ENCODE measurements at places on chromosomes 16 and 17. TPM values are rescaled to one million over a fixed set of nuclear protein-coding genes. Genes with fewer than 3 reads are reported as not detected.
A peak's percentile ranks its signal among the peaks of the same experiment; 100 is the strongest.

DNA sequence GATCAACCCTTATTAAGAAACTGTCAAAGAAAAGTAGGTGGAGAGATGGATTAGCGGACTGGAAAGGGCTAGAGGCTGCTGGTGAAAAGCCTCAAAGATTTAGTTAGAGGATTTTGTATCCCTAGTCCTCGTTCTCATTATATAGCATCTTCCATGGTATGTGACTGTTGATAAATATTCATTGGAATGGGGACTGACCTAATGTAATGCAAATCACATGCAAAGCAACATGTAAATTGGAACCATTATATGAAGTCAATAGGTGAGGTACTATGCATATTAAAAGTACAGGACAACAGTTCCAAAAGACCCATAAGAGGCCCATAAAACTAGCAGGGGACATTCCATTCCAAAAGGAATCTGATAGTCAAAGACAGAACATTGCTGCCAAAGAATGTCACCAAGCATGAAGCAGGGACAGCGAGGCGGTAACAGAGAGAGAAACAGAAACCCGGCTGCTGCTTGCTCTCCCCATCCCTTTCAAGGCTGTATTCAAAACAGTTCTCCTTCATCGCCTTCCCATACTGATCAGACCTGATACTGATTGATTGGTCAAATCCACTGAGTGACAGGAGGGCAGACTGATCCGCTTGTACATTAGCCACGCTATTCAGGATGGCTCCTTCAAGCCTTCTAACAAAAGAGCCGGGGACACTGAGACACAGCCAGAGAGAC is 44.5 kb downstream of the SOX9 start:
- H3K4me3 ChIP-seq: no peak overlapping the region
- H3K36me3 ChIP-seq: no peaks in the 10 kb centered on the region
- H3K4me1 ChIP-seq: no peaks in the 10 kb centered on the region
- DNase-seq: no peak
- no peak overlapping the region for H3K27ac ChIP-seq
- H3K27me3 ChIP-seq: no peaks in the 10 kb centered on the region

TP53TG3 gene
- not detected for total RNA-seq

DNA sequence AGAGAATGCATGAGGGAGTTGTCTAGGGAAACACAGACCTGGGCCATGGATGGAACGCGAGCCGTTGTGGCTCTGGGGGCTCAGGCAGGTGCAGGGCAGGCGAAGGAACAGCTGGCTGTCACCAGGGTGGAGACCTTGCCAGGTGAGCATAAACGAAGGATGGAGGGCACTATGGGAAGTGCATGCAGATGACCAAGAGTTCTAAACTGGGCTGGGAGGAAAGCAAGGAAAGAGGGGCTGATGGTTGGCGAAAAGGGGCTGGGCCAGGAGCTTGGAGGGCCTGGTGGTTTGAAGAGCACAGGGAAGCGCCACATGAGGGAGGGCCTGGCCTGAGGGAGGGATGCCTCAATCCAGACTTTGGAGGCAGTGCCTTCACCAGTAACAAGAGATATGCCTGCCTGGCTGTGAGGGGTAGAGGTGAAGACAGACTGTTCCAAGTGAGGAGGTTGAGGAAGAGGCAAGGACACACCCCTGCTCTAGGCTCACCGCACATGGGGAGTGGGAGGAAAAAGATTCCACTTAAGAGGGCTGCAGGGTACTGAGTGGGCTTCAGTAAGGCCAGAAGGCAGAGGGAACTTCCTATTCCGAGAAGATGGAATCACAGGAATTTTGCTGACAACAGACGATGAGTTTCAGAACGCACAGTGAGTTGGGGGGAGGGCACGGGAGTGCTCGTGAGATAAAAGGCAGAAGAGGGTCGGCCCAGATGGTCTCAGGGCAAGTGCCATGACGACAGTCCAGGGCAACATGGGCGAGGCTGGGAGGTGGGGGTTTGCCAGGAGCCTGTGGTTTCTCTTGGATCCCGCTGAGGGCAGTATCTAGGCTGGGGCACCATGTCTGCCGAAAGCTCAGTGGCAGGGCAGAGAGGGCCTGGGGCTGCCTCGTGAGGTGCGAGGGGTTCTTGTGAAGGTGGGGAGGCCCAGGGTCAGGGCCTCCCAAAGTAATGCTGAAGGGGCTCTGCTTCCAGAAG is 20.6 kb downstream of the B9D1 start:
- no peaks in the 10 kb centered on the region for H3K36me3 ChIP-seq
- DNase-seq: no peak
- no peaks in the 10 kb centered on the region for H3K4me1 ChIP-seq
- no peak overlapping the region for H3K4me3 ChIP-seq
- H3K27me3 ChIP-seq: peaks cover 13% of the 10 kb centered on the region

CDRT15L2 gene
- total RNA-seq: not detected

- H3K27me3 ChIP-seq: no peaks in the 10 kb centered on the region
- peak overlapping the region; percentile 60 for H3K27ac ChIP-seq
- DNase-seq: peak; percentile 66
Observed at GRCh38 chr17:81095383-81095762, 60.4 kb downstream of the BAIAP2 start.

GRCh38 chr16:1379304-1380076 is 27.8 kb downstream of the GNPTG start:
- peak overlapping the region; percentile 87 for H3K4me3 ChIP-seq
- DNase-seq: peak; percentile 88
- no peak overlapping the region for H3K27ac ChIP-seq

RAB37 gene
- total RNA-seq: 2.7 TPM

Data from activated CD4-positive, alpha-beta T cell treated with anti-CD3 and anti-CD28 coated beads for 36 hours (primary cell).